Left lung (tissue), 14 donors: ENCODE measurements at places on chromosomes 6 and 20. TPM values are rescaled to one million over a fixed set of nuclear protein-coding genes. Genes with fewer than 3 reads are reported as not detected.

TREML2 gene
- 0.29 TPM for polyA plus RNA-seq

HLA-DQA2 gene
- polyA plus RNA-seq = 2.2 TPM

PSMB9 gene
- 12.9 TPM for polyA plus RNA-seq

SPEF1 gene
- polyA plus RNA-seq = 3.4 TPM

PTK6 gene
- polyA plus RNA-seq = 0.74 TPM

MED20 gene
- 30.4 TPM for polyA plus RNA-seq

MEP1A gene
- polyA plus RNA-seq = not detected

YWHAB gene
- 164 TPM for polyA plus RNA-seq

HLA-E gene
- polyA plus RNA-seq = 194 TPM

SIRPG gene
- 0.15 TPM for polyA plus RNA-seq

CLPSL1 gene
- polyA plus RNA-seq = not detected

CLIC5 gene
- 10.3 TPM for polyA plus RNA-seq

METTL24 gene
- polyA plus RNA-seq = 5.1 TPM

MATN4 gene
- polyA plus RNA-seq = not detected

FGD2 gene
- 4.7 TPM for polyA plus RNA-seq

VEGFA gene
- polyA plus RNA-seq = 326 TPM

FAM184A gene
- 120 TPM for polyA plus RNA-seq

APOM gene
- 4.6 TPM for polyA plus RNA-seq

VARS1 gene
- polyA plus RNA-seq = 38.4 TPM

HEY2 gene
- polyA plus RNA-seq = 1.5 TPM

HAO1 gene
- polyA plus RNA-seq = not detected
